ENCODE measurements at places on chromosomes 2 and 18.

- no peak for DNase-seq
Measured at GRCh38 chr2:199819746-199820145, 31.2 kb downstream of the FTCDNL1 start.

DNA sequence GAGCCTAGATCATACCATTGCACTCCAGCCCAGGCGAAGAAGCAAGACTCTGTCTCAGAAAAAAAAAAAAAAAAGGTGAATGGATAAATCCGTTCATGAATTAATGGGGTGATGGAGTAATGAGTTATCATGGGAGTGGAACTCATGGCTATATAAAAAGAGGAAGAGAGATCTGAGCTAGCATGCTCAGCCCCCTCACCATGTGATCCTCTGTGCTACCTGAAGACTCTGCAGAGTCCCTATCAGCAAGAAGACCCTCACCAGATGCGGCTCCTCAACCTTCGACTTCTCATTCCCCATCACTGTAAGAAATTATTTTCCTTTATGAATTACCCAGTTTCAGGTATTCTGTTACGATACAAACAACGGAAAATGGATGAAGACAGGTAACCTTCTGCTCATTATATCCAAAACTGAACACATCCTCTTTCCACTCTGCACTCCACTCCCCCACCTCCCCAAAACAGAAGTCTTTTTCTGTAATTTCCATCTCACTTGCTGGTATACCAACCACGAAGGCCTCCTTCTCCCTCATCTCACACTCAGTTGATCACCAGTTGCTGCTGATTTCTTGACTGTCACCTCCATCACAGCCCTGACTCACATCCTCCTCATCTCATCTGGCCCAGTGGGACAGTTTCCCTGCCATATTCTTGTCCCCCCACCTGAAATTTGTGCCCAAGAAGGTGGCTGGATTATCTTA lies 8.8 kb downstream of the RETREG2 start:
- no peak for DNase-seq

- no peak for DNase-seq
Measured at GRCh38 chr2:64325852-64326577, 127.9 kb upstream of the LGALSL start.

GRCh38 chr2:228016402-228016801 lies 145.0 kb downstream of the DAW1 start:
- no peak for DNase-seq

DNA sequence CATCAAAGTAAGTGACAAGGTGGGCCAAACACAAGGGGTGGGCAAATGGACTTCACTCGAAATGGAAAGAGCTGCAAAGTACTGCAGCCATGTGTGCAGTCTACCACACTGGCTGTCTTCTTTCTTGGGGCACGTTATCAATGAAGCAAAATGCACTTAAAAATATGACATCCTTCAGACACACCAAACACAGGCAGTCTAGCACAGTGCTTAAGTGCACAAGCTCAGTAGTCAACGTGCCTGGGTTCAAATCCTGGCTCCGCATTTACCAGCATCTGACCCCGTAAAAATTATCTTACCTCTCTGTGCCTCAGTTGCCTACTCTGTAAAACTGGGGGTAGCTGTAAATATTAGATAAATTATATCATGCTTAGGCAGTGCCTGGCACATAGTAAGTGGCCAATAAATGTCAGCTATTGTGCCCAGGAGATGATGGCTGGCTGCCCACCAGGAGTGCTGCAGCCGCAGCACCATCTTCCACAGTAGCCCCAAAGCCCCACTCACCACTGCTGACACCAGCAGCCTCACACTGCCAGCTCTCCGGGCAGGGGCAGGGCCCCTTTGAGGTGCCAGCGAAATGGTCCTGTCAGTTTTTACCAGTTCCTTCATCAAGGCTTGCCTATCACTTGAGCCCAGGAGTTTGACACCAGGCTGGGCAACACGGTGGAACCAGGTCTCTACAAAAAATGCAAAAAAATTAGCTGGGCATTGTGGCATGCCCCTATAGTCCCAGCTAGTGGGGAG lies 121.8 kb upstream of the SLC1A4 start:
- DNase-seq: no peak

GRCh38 chr18:13610555-13611141 lies 115.7 kb downstream of the FAM210A start:
- no peak for DNase-seq

GRCh38 chr2:223980397-223980735 lies 23.1 kb downstream of the MRPL44 start:
- no peak for DNase-seq

- DNase-seq: no peak
Measured at GRCh38 chr2:60891180-60891579, 9.8 kb downstream of the REL start.

DNA sequence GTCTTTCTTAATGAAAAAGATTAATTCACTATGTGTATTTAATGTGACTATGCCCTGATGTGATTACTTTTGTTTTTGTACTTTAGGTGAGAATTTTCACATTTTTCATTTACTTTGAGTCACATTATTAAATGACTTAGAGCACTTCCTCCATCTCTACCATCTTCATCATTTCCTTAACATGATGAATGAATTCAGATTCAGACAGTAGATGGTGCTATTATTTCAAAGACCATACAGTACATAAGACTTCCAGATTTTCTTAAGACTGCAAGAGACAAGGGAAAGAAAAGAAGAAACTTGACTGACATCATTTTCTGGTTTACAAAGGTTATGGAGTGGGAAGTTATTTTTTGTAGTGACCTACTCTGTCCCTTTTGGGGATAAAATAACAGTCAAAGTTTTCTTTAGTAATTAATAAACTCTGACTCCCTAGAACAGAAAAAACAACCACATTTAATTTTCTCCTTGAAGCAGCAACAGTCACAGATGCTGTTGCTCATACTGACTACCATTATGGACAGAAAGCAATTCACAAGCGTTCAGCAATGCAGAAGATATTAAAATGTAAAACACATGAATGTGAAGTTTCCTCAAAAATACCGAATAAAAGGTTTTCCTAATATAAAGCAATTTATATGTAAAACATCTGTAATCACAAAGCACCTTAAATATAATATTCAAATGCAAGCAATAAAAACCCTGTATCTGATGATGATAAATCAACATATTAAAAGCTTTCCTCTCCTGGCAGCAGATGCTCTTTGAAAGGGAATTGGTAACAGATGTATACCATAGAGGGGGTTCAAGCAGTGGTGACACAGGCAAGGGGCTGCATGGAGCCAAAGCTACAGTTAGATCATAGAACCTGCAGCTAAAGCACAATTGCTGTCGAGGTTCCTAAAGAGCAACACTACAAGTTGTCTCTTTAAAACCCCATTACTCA lies 1010.9 kb upstream of the NXPH2 start:
- DNase-seq: peak; percentile 45

- peak; percentile 77 for DNase-seq
Measured at GRCh38 chr2:224268441-224268840, 133.5 kb downstream of the FAM124B start.

DNA sequence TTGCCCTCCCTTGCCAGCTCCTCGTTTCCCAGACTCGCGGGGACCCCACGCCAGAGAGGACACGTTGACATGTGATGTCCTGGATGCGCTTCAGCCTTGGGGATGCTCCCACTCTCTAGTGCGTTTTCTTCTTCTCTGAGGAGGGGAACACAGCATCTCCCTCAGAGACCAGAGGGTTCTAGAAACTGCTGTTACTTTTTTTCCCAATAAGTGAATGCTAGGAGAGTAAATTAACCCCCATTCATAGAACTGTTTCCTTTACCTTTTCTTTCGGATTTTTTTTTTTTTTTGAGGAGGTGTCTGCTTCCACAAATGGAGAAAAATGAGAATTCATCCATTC lies 370 bp upstream of the EFEMP1 start:
- no peak for DNase-seq

All from fibroblast of skin of scalp (primary cell).